ENCODE measurements at places on chromosomes 3 and 15.
A peak's percentile ranks its signal among the peaks of the same experiment; 100 is the strongest.

GRCh38 chr3:175617247-175617646, 758.1 kb downstream of the NAALADL2 start:
- no peak for DNase-seq

DNA sequence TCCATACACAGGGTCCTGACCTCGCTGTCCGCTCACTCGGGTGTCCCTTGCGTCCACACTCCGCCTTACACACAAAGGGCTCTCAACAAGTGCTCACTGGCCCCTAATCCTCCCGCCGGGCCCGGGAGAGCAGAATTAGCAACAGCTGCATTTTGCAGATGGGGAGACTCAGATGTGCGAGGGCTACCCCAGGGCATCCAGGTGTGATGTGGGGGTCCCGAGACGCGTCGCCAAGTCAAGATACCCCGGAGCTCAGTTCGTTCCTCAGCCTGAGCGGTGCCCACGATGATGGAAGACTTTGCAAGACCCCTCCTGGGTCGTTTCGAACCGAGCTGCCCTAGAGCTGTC, 14.9 kb upstream of the WNT7A start:
- DNase-seq: no peak

DNA sequence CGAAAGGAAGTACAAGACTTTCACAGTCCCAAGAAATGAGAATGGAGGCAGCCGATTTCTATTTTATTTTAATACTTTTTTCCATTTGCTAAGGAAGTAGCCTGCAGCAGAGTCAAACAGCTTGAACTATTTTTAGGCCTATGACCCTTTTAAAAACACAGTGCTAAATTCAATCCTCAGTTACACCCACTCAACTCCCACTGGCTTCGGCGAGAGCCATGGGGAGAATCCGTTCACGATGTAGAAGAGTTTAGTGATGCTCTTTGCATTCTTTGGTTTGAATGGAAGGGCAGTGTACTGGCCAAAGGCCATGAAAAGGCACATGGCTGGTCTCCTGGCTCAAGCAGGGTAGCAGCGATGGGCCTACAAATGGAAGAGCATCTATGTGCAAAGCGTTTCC, 343.5 kb downstream of the FOXP1 start:
- no peak for DNase-seq

DNA sequence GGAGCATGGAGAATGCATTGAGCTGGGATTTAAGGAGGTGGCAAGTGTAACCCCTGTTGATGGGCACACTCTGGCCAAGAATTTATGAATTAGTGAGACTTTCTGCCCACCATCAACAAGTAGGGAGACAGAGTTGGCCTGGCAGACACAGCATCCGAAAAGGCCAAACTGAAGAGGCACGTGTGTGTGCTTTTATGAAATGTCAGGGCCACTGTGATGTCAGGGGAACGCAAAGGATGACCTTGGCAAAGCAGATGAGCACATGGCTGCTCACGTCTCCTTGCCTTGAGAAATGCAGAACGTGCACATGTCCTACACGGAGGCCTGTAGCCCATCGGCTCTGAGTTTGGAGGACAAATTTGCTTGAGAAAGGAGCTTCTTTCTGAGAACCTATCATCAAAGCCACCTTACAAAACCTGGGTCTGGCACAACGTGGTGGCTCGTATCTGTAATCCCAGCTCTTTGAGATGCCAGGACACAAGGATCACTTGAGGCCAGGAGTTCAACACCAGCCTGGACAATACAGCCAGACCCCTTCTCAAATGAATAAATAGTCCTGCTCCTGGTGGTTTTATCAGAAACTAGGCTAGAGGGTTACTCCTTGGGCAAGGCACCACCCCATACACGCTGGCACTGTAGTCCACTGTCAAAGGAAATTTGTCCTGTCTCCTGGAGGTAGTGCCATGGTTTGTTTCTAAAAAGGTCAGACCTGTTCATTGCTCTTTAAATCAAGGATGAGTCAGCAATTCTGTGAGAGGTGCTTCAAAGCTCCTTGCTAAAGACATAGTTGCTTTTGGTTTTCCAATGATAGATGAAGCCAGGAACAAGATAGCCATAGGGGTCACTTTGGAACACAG, 941 bp upstream of the SH3BP5 start:
- DNase-seq: no peak

GRCh38 chr15:77495838-77496596, 75.3 kb downstream of the HMG20A start:
- DNase-seq: peak; percentile 62

DNA sequence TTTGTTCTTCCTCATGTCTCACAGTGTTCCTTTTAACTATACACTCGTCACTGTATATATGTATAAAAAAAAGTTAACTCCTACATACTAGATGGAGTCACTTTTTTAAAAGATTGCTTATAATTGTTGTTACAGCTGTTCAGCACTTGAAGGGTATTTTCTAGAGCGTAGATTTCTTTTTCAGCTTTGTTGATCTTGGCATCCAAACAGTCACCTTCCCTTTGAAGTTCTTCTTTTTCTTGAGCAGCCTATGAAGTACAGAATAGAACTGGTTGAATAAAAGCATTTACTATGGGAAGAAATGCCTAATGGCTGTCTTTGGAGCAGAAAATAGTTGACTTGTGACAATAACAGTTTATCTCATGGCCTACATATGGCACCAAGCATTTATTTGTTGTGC, 17.8 kb downstream of the TTC14 start:
- DNase-seq: no peak

GRCh38 chr3:127462111-127462655, 128.3 kb downstream of the TPRA1 start:
- DNase-seq: peak; percentile 23

GRCh38 chr15:101183226-101183930, 68.5 kb downstream of the CHSY1 start:
- peak; percentile 53 for DNase-seq

DNA sequence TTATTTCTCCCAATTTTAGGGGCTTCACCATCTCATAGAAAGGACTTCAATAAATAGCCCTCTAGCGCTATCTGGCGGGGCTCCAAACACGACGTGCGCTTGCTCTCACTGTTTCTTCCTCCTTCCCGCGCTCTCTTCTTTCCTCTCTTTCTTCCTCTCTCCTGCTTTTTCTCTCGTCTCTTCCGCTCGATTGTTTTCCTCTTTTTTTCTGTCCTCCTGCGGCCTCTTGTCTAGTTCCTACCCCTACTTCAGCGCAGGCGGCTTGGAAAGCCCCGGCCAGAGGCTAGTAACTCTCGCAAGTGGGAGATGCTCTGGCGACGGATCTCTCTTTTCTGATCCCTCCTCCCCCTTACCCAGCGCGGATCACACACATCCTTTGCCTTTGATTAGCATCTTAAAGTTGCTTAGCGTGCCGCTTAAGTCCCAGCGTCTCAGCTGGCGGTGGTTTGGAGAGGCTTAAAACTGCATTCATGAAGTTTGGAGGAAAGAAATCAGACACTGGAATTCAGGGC, 6.2 kb upstream of the MEIS2 start:
- DNase-seq: peak; percentile 83

GRCh38 chr3:159196359-159196758, 394.5 kb downstream of the MFSD1 start:
- no peak for DNase-seq
